ENCODE measurements at places on chromosomes 16 and 17.

GRCh38 chr17:46943501-46944393 lies 20.8 kb downstream of the GOSR2 start:
- no peak for DNase-seq

DNA sequence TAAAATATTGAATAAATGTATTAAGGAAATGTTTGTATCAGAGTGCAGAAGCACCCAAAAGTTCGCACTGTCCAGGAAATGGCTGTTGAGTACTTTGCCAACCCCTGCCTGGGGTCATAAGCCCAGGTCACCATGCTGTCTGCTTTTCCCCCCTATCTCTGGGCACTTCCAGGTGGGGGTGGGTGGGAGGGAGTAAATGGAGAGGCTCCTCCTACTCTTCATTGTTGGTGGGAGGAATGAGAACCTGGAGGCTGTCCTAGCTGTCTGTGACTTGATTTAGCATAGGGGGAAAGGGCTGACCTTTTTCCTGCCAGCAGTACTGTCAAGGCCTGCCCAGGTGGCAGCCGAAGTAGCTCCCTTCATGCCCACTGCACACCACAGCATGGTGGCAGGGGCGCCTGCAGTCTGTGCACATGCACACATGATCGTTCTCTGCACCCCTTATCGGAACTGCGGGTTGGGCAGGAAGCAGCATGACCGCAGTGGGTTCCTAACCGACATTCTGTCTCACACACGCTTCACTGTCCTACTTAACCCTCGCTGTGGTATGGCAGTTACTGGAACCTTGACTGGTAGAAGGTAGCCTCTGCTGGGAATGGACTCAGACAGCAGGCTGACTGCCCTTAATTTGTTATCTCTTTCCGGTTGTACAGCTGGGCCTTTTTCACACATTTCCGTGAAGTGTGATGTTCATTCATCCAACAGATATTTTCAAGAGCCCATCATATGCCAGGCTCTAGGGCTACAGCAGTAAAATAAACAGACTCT lies 41.5 kb downstream of the LDHD start:
- DNase-seq: no peak

DNA sequence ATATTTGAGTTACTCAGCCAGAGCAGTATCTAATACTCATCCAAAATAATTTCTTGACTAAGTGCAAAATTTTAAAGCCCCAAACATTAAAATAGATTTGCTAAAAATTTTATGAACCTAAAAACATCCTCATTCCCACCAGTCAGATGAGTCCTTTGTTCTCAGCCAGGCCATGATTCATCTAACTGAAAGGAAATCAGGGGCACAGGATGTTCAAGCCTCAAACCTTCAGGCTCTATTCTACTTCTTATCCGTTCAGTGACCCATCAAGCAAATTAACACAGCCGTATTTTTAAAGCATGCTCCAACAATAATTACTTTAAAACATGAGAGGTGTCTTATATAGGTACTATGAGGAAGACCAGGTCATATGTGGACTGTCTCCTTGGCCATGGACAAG lies 176.5 kb upstream of the MON1B start:
- DNase-seq: no peak

GRCh38 chr16:69798466-69798865 lies 36.3 kb downstream of the WWP2 start:
- DNase-seq: no peak

- DNase-seq: no peak
Observed at GRCh38 chr17:61205931-61206330, 193.7 kb upstream of the TBX2 start.

DNA sequence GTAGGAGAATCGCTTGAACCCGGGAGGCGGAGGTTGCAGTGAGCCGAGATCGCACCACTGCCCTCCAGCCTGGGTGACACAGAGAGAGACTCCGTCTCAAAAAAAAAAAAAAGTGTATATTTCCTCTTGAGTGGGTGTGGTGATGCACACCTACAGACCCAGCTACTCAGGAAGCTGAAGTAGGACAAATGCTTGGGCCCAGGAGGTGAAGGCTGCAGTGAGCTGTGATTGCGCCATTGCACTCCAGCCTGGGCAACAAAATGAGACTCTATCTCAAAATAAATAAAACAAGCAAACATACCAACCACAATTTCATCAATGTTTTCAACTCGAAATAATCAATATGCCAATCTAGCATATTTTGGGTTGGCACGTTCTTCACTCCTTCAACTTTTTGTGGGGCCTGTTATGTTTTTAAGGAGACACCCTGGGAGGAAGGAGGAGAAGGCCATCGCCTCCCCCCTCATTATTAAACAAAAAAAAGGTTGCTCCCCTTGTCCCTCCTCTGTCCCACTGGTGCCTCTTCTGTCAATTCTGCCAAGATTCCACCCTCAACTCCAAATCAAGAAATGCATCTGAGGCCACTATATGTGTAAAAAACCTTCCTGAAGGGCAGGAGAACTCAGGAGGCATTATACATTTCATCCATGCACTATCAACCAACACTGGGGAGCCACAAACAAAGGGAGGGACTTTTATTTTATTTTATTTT lies 52.4 kb upstream of the ATF7IP2 start:
- no peak for DNase-seq

GRCh38 chr17:6160232-6160555 lies 90.0 kb downstream of the WSCD1 start:
- DNase-seq: no peak

GRCh38 chr17:27318228-27318627 lies 24.3 kb downstream of the WSB1 start:
- no peak for DNase-seq

GRCh38 chr16:69311533-69312387 lies 610 bp downstream of the VPS4A start:
- peak; percentile 70 for DNase-seq

DNA sequence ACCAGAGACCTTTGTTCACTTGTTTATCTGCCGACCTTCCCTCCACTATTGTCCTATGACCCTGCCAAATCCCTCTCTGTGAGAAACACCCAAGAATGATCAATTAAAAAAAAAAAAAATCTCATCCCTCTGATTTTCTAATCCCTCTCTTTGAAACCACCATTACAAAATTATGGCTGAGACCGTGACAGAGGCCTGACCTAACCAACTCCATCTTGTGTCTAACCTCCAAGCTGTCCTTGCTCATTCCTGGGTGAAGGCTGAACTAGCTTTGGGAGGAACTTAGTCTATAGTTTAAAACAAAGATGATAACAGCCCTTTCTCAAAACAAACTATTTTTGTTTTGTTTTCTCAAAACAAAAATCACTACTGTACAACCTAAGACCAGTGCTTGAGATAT lies 474.5 kb downstream of the TMEM114 start:
- no peak for DNase-seq
